ENCODE measurements at places on chromosomes 6 and 20. TPM values are rescaled to one million over a fixed set of nuclear protein-coding genes. Genes with fewer than 3 reads are reported as not detected.

The OR5V1 gene
- not detected for total RNA-seq

The SLPI gene
- total RNA-seq: not detected

DNA sequence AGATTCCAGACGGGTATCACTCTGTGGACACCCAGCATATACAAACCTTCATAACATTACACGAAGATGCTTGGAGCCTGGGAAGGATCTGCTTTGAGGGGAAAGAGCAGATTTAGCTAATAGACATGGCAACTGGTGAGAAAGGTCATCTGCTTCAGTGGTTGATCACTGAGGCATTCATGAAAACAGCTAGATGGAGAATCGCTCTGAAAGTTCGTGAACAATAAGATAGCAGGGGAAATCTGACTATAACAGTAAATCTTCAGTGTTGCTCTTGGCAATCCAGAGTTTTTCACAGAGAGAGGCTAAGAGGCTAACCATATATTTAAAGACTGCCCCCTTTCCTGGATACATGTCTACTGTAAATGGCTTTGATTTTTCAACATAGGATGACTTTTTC is 245.3 kb downstream of the FARS2 start:
- H3K4me3 ChIP-seq: no peak overlapping the region
- H3K27me3 ChIP-seq: no peaks in the 10 kb centered on the region
- no peak for DNase-seq
- H3K4me1 ChIP-seq: peaks cover 3% of the 10 kb centered on the region
- H3K36me3 ChIP-seq: no peaks in the 10 kb centered on the region

- H3K27me3 ChIP-seq: no peaks in the 10 kb centered on the region
- H3K4me1 ChIP-seq: no peaks in the 10 kb centered on the region
- no peaks in the 10 kb centered on the region for H3K36me3 ChIP-seq
- no peak for DNase-seq
- no peak overlapping the region for H3K27ac ChIP-seq
These were observed 207.8 kb downstream of the TPBG start for GRCh38 chr6:82571455-82571854.

DNA sequence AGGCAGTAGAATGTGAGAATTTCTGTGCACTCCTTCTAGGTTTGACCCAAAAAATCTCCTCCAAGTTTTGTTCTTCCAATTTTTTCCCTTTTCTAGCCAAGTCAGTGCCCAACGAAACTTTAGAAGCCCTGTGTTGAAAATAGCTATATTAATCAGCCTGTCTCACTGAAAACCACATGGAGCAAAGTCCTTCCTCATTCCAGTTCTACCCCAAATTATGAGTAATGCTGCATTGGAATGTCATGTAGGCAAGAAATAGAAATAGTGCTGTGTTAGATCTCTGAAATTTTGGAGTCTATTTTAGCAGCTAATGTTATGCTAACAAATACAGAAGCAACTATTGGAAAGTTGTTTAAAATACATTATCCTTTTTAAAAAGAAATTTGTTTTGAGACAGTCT is 725.5 kb downstream of the TBC1D32 start:
- H3K27ac ChIP-seq: no peak overlapping the region
- no peaks in the 10 kb centered on the region for H3K36me3 ChIP-seq
- no peaks in the 10 kb centered on the region for H3K4me1 ChIP-seq
- no peaks in the 10 kb centered on the region for H3K27me3 ChIP-seq
- H3K4me3 ChIP-seq: no peak overlapping the region
- DNase-seq: no peak

DNA sequence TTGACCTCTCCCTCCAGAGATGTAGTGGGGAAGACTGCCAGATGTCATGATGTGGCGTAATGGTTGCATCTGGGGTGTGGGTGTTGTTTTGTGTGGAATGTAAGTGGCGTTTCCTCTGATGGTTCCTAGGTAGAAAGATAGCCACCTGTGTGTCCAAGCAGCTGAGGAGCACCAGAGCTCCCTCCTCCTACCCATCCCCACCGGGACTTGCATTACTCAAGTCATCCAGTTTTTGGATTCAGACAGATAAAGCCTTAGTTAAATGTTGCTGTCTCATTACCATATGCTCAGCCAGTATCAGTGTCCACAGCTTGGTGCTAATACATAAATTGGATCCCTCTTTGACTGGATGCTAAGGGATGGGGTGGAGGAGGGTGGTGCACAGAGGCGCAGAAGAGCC is 282.3 kb downstream of the TBC1D7 start:
- no peaks in the 10 kb centered on the region for H3K27me3 ChIP-seq
- no peak overlapping the region for H3K27ac ChIP-seq
- H3K4me1 ChIP-seq: no peaks in the 10 kb centered on the region
- no peaks in the 10 kb centered on the region for H3K36me3 ChIP-seq
- DNase-seq: no peak
- H3K4me3 ChIP-seq: no peak overlapping the region
